Astrocyte (in vitro differentiated cells and primary cell): ENCODE measurements at places on chromosomes 13 and 19. TPM values are rescaled to one million over a fixed set of nuclear protein-coding genes. Genes with fewer than 3 reads are reported as not detected.

DNA sequence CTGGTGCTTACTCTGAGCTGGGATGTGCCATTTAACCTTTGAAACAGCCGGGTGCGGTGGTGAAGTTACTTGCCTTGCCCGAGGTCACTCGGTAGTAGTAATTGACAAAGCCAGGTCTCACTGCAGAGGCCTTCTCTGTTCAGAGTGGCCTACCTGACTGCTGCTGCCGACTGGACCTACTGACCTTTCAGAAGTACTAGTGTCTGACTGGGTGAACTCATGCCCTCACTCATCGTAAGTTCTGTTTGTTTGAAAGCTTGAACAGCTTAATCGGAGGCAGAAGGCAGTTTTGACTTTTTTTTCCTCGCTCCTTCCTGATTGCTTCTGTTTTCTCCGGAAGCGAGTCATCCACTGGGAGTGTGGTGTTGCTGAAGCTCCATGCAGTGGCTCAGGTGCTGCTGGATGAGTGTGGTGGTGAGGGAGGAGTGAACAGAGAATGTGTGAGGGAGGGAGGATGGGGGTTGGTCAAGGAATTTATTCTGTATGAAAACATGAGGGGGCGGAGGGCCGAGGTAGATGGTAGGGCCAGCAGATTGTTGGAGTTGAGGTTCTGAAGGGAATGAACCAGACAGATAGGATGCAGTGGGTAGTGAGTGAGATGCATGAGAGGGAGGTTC is 2.7 kb downstream of the SPINT2 start:
- peak overlapping the region; percentile 28 for H3K27ac ChIP-seq
- H3K27me3 ChIP-seq, result no peaks in the 10 kb centered on the region
- no peaks in the 10 kb centered on the region for H3K36me3 ChIP-seq
- no peak overlapping the region for H3K4me3 ChIP-seq
- H3K4me1 ChIP-seq, result peaks cover 36% of the 10 kb centered on the region
- DNase-seq, result peak; percentile 68

DNA sequence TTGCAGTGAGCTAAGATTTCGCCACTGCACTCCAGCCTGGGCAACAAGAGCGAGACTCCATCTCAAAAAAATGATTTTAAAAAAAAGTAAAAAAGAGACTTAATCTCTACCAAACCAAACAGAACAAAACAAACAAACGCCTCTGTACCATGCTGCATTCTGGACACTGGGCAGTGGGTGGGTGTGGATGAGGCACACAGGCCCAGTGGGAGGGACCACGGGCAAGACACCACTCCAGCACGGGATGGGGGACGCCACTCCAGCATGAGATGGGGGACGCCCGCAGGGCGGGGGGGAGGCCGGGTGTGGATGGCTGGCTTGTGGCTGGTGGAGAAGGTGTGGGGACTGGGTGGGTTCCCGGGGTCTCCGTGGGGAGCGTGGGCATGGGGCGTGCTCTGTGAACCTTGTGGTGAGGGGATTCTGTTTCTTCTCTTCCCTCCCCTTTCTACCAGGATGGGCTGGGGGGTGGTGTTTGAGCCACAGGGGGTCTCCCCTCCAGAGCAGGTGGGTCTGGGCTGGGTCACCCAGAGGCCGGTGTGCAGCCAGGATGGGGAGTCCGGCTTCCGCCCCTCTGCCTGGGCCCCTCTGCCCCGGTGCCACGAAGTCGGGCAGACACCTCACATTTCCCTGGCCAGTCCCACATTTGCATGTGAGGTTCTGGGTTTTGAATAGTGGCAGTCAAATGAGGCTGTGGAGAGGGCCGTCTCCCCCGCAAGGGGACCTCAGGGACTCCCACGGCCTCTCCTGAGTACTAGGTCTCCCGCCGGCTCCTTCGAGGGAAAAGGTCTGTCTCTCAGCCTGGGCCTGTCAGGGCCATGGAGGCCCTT is 23.9 kb upstream of the MATK start:
- no peak for DNase-seq
- no peak overlapping the region for H3K27ac ChIP-seq

DNA sequence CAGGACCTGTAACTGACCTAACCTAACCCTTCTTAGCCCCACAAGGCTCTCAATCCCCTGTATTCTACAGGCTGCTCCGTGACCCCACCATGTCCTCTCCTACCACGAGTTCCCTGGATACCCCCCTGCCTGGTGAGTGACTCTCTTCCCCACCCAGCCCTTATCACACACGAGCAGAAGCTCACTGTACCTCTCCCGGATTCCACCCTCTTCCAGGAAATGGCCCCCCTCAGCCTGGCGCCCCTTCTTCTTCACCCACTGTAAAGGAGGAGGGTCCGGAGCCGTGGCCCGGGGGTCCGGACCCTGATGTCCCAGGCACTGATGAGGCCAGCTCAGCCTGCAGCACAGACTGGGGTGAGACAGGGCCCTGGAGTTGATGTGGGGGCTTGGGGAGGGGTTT is 1.3 kb downstream of the NR1H2 start:
- no peaks in the 10 kb centered on the region for H3K4me1 ChIP-seq
- peaks cover 7% of the 10 kb centered on the region for H3K36me3 ChIP-seq
- H3K27ac ChIP-seq, result no peak overlapping the region
- no peaks in the 10 kb centered on the region for H3K27me3 ChIP-seq
- no peak for DNase-seq

DNA sequence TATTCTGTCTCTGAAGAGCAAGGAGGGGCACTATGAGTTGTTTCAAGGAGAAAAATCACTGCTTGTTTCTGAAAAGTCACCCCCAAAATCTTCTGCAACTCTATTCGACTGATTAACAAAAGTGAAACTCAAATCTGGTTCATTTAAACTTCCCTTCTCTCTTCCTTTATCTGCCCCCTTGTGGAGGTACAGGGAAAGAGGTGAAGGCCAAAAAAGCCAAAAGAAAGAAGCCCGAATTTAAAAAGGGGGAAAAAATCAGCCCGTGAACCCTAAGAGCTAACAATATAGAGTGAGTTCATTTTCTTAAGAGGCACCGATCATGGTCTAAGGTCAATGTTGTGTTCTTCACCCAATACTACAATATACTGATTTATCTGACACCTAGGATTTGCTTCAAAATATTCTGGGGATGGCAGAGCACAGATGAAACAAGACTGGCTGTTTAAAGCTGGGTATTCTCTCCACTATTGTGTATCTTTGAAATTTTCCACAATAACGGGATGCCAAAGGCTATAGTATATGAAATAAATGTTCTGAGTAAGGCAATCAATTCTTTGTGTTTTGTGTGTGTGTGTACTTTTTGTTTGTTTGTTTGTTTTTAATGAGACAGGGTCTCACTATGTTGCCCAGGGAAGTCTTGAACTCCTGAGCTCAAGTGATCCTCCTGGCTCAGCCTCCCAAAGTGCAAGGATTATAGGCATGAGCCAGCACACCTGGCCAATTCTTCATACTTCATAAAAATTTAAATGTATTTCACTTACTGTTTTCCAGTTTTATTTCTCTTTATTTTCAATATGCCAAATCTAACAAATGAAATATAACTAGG is 55.0 kb upstream of the EEF1AKMT1 start:
- no peak for DNase-seq
- H3K4me3 ChIP-seq, result no peak overlapping the region
- peaks cover 25% of the 10 kb centered on the region for H3K4me1 ChIP-seq
- H3K27me3 ChIP-seq, result no peaks in the 10 kb centered on the region

DNA sequence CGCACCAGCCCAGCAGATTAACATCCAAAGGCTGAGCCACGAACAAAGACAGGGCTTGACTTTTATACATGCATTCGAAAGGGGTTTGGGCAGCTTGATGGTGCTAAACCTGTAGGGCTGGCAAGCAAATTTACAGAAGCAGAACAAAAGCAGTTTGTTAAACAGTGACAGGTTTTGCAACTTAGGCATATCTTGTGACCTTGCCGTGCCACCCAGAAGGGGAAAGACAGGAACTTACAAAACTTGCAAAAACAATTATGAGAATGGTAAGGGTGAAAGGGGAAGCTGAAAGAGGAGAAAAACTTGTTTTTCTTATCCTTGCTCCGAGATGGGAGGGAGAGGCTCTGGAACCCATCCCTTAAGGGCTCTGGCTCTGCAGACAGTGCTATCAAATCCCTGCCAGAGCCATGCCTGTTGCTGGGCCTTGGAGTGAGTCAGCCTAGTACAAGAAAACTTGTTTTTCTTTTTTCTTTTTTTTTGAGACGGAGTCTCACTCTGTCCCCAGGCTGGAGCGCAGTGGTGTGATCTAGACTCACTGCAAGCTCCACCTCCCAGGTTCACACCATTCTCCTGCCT is 1325.2 kb upstream of the PRR20A start:
- no peaks in the 10 kb centered on the region for H3K36me3 ChIP-seq
- H3K4me1 ChIP-seq, result no peaks in the 10 kb centered on the region
- H3K27ac ChIP-seq, result no peak overlapping the region
- H3K4me3 ChIP-seq, result no peak overlapping the region

DNA sequence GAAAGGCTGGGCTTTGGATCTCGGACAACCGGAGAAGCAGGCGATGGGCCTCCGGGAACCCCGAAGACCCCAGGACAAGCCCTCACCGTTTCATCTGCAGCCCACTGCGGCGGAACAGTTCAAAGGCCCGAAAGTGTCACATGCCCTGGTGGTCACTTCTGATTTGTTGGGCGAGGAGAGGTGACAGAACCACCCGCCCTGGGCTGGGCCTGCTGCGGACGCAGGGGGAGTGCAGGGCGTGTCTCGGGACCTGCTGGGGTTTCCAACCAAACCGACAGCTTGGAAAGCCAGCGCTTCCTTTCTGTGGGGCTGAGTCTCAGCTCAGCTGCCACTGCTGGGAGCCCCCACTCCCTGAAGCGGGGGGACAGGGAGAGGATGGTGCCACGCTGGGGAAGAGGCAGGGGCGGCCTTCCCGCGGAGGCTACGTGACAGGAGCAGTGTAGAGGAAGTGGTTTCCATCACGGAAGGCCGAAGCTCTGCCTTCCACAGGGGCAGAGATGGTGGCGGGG is 22.8 kb upstream of the ZBTB7A start:
- no peaks in the 10 kb centered on the region for H3K36me3 ChIP-seq
- no peaks in the 10 kb centered on the region for H3K4me1 ChIP-seq
- no peaks in the 10 kb centered on the region for H3K27me3 ChIP-seq
- H3K27ac ChIP-seq, result no peak overlapping the region

GRCh38 chr19:56670961-56671612 is 470 bp downstream of the ZNF835 start:
- DNase-seq, result no peak
- no peaks in the 10 kb centered on the region for H3K27me3 ChIP-seq
- H3K4me1 ChIP-seq, result no peaks in the 10 kb centered on the region
- no peak overlapping the region for H3K27ac ChIP-seq
- H3K36me3 ChIP-seq, result no peaks in the 10 kb centered on the region

GRCh38 chr19:400976-401865 is 7.7 kb downstream of the C2CD4C start:
- no peaks in the 10 kb centered on the region for H3K4me1 ChIP-seq
- H3K36me3 ChIP-seq, result no peaks in the 10 kb centered on the region
- no peak for DNase-seq
- no peak overlapping the region for H3K27ac ChIP-seq
- H3K27me3 ChIP-seq, result no peaks in the 10 kb centered on the region

- H3K27me3 ChIP-seq, result no peaks in the 10 kb centered on the region
- peak; percentile 99 for DNase-seq
- peaks cover 19% of the 10 kb centered on the region for H3K36me3 ChIP-seq
- peak overlapping the region; percentile 99 for H3K27ac ChIP-seq
- peaks cover 20% of the 10 kb centered on the region for H3K4me1 ChIP-seq
These were observed 378 bp upstream of the UBE2S start for GRCh38 chr19:55407800-55408532.

DNA sequence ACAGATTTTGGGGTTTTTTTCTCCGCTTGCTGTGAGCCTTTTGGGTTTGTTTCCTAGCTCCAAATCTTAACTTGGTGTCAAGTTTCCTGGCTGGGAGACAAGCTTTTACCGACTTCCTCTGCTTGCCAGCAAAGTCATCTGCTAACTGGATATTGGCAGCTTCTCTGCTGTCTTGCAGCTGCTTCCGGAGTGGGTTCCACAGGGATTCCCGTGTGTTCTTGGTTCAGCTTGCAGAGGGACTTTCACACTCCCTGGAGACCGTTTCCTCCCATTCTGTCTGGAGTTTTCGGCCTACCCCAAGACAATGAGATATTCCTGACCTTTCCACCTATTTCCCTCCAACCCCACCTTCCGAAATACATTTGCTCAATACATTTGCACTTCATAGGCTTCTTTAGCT is 2.2 kb upstream of the COLGALT1 start:
- peaks cover 2% of the 10 kb centered on the region for H3K36me3 ChIP-seq
- no peak overlapping the region for H3K27ac ChIP-seq
- H3K4me1 ChIP-seq, result peaks cover 4% of the 10 kb centered on the region

DNA sequence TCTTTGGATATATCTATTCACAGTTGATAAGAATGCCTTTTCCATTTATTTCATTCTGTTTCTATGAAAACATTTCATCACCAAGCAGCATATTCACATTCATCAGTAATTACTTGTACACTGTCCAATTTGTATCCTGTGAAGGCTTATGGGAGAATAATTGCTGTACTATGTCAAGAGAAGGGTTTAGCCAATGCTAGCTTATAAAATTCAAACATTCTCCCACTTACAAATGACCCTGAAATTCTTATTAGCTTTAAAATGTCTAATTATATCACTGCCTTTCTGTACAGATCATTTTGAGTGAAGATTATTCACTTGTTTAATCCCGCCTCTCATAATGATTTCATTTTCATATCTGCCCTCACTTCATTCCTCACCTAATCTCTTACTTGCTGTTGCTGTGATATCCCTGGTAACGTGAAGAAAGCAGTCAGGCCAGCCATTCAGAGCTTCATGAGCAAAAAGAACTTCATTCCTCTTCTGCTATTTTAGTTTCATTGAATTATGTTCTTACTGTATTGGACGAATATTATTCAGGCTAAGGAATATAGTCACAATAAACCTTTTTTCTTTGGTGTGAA is 778.7 kb downstream of the OLFM4 start:
- H3K4me1 ChIP-seq, result no peaks in the 10 kb centered on the region
- no peak for DNase-seq
- H3K36me3 ChIP-seq, result no peaks in the 10 kb centered on the region

DNA sequence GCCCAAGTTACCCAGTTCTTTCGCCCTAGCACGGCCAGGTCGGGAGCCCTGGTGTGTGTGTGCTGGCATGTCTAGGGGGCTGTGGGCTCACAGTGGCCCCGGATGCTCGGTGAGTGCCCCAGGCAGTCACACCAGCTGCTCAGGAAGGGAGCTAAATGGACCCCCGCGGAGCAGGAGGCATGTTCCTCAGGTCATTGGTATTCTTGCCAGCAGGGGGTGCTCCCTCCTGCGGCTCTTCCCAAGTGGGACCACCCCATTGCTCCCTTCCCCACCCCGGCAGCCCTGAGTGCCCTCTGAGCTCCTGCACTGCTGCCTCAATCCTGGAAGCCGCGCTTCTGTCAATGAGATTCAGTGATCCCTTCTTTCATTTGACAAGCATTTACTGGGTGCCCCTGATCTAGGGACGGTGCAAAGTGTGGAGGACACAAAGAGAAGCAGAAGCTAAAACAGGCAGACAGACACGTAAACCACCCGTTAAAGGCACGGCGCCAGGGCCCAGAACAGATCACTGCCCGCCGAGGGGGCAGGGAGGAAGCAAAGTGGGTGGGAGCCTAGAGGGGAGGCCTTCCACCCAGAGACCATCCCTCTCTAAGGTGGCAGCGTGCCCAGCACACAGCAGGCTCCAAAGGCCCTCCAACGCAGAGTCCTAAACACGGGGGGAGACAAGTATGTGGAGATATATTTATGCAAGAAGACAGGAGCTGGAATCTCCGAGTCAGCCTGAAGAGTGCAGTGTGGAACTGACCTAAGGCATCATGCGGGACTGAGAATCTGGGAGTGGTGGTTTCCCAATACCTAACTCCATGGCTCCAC is 5.2 kb upstream of the ADPRHL1 start:
- H3K27me3 ChIP-seq, result no peaks in the 10 kb centered on the region
- H3K36me3 ChIP-seq, result peaks cover 19% of the 10 kb centered on the region
- H3K27ac ChIP-seq, result no peak overlapping the region
- peaks cover 6% of the 10 kb centered on the region for H3K4me1 ChIP-seq
- no peak overlapping the region for H3K4me3 ChIP-seq

The CGB7 gene
- 7.1 and 8.8 TPM in 2 replicates for total RNA-seq

The ACP7 gene
- total RNA-seq, result not detected in 2 replicates

The PINLYP gene
- total RNA-seq, result 0.30 and 0.96 TPM in 2 replicates

The KCNJ14 gene
- 1.4 TPM in 2 replicates for total RNA-seq

The CYP4F22 gene
- not detected in 2 replicates for total RNA-seq

The KLK13 gene
- 0.32 TPM in 1 of 2 replicates, not detected in the other for total RNA-seq

The KIR2DL4 gene
- not detected in 2 replicates for total RNA-seq

The SELENOV gene
- total RNA-seq, result not detected in 2 replicates
